ENCODE measurements at places on chromosomes 4 and X. TPM values are rescaled to one million over a fixed set of nuclear protein-coding genes. Genes with fewer than 3 reads are reported as not detected.
A peak's percentile ranks its signal among the peaks of the same experiment; 100 is the strongest.

GRCh38 chr4:140472156-140472555, 25.9 kb downstream of the MGAT4D start:
- H3K4me3 ChIP-seq: no peak overlapping the region
- H3K36me3 ChIP-seq: no peaks in the 10 kb centered on the region
- DNase-seq: no peak

DNA sequence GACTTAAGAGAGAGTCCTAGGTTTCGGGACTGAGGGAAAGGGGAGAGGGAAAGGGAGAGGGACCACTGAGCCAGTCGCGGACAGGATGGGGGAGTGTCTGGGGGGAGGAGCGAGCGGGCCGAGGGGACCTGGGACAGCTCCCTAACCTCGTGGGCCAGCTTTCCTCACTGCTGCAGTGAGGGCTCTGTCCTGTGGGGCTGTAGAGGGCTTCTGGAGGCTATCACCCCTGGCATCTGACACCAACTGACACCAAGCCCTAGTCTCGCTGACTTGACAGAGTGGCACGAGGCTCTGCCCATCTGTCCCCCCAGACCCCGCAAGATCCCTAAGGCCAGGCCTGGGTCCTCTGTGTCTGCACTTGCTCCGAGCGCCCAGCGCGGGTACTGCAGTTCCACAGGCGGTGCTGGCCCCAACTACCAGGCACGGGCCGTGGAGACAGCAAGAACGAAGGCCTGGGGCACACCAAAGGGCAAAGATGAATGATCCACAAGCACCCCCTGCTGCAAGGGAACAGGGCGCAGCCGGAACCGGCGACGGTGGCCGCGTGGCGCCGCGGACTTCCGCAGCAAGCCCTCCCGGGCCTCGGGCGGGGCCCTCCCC, 465 bp downstream of the HAUS7 start:
- H3K4me1 ChIP-seq: peaks cover 18% of the 10 kb centered on the region
- no peaks in the 10 kb centered on the region for H3K27me3 ChIP-seq
- H3K4me3 ChIP-seq: peak overlapping the region; percentile 69
- H3K27ac ChIP-seq: no peak overlapping the region

- H3K36me3 ChIP-seq: no peaks in the 10 kb centered on the region
- H3K4me3 ChIP-seq: no peak overlapping the region
- peaks cover 9% of the 10 kb centered on the region for H3K27me3 ChIP-seq
- H3K4me1 ChIP-seq: no peaks in the 10 kb centered on the region
- H3K27ac ChIP-seq: no peak overlapping the region
These were observed 500 bp downstream of the CDX4 start for GRCh38 chrX:73447311-73447794.

DNA sequence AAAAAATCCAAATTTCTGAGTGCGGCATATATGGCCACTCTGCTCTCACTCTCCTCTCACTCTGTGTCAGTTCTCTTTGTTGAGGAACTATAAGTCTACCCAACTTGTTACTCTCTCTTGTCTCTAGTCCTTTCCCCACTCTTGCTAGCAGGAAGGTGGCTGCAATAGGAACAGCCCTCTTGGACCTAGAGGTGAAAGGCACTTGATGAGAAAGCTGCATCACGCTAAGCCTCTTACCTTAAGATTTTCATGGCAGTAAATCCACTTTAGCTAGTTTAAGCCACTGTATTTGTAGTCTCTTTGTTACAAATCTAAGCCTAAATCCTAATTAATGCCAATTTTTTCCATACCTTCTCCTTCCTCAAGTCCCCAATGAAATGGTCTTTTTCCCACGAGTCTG, 189.9 kb downstream of the NKX6-1 start:
- H3K4me1 ChIP-seq: no peaks in the 10 kb centered on the region
- H3K27ac ChIP-seq: no peak overlapping the region
- no peak for DNase-seq
- no peak overlapping the region for H3K4me3 ChIP-seq
- no peaks in the 10 kb centered on the region for H3K27me3 ChIP-seq
- no peaks in the 10 kb centered on the region for H3K36me3 ChIP-seq

GRCh38 chrX:23287191-23287725, 47.4 kb upstream of the PTCHD1 start:
- H3K36me3 ChIP-seq: no peaks in the 10 kb centered on the region
- DNase-seq: no peak

DNA sequence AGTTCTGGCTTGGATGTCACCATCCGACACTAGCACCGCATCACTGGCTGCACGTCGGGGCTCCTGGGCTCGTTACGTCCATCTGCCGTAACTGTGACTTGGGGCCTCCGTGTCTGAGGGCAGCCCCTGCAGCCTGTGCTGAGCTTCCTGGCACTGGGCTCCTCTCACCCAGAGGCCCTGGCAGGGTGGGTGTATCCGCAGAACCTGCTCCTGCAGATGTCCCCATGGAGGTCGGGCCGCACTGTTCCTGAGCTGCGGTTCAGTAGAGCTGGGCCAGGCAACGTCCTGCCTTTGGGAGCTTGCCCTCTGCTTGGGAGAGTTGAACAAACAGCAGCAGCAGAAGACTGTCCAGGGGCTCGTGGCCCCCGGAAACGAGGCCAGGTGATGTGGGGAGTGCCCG, 71.4 kb downstream of the RGS12 start:
- H3K4me3 ChIP-seq: no peak overlapping the region
- DNase-seq: no peak
- H3K4me1 ChIP-seq: peaks cover 2% of the 10 kb centered on the region
- no peaks in the 10 kb centered on the region for H3K27me3 ChIP-seq
- H3K36me3 ChIP-seq: no peaks in the 10 kb centered on the region

DNA sequence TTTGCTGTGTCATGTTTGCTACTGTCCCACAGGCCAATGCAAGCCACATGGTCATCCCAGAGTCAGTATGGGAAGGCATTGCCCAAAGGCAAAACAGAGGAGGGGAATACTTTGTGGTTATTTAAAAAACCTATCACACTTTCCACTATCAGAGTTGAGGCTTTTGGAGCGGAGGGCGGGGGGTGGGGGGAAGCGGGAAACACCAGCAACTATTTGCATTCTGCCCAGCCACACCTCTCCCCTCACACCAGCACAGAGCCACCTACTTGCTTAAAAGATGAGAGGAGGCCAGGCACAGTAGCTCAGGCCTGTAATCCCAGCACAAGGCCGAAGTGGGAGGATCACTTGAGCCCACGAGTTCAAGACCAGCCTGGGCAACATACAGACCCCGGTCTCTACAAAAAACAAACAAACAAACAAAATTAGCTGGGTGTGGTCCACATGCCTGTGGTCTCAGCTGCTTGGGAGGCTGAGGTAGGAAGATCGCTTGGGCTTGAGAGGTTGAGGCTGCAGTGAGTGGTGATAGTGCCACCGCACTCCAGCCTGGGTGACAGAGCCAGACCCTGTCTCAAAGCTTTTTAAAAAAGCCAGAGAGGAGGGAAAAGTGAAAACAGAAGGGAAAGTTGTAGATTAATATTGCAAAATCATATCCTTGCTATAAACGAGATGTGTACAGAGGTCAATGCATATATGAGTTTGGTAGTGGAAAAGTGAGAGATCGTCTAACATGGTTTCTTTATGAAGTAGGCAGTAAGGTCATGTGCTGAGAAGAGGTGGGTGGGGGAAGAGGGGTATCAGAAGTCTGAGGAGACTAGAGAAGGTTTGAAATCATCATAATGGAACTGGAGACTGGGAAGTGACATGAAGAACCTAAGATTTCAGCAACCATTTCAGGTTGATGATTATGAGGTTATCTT, 1.9 kb upstream of the CHST7 start:
- no peaks in the 10 kb centered on the region for H3K27me3 ChIP-seq
- H3K36me3 ChIP-seq: no peaks in the 10 kb centered on the region
- peaks cover 35% of the 10 kb centered on the region for H3K4me1 ChIP-seq
- no peak overlapping the region for H3K27ac ChIP-seq
- DNase-seq: peak; percentile 29
- H3K4me3 ChIP-seq: no peak overlapping the region

DNA sequence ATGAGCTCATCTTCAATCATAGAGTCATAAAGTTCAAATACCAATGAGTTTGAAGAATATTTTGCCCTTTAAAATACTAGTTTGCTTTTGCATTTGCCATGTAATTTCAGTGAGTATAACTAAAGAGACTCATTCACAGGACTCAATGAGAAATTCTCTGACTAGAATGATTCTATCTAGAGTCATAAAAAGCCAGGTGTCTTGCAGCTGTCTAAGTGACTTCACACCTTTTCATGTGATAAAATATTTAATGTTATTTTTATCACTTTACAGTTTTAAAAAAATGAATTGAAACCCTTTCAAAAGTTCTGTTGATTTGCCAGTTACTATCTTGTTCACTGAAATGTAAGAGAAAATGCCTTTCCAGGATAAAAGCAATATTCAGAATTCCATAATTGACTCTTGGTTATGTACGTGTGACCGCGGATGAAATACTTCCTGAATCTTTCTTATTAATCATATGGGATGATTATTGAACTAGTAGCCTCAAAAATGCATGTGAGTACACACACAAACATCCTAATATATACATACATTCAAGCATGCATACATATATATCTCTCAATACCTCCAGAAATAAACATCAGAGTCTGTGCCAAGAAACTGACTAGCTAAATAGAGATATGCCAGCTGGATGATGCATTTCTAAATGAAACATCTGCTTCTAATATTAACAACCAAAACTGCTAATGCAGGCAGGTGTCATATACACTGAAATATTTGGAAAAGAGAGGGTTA, 87.0 kb downstream of the GABRB1 start:
- no peaks in the 10 kb centered on the region for H3K4me1 ChIP-seq
- no peak overlapping the region for H3K4me3 ChIP-seq
- H3K27me3 ChIP-seq: no peaks in the 10 kb centered on the region
- DNase-seq: no peak
- H3K27ac ChIP-seq: no peak overlapping the region

DNA sequence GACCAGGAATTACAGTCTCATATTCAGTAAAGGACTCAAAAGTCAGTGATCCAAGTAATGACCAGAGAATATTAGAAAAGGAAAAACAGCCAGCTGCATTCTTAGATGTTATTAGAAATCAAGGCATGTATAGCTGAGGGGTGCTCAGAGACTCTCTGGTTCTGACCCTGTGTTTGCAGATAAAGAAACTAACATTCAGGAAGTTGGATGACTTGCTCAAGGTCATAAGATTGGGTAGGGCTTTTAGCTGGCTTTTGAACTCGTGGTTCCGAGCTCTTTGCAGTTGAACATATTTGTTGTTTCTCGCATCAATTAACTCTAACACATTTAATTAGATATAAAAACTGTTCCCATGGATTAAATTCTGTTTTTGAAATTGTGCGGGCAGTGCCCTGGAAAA, 62.5 kb upstream of the ENPP6 start:
- no peak for DNase-seq
- peak overlapping the region; percentile 42 for H3K27ac ChIP-seq

- no peak overlapping the region for H3K27ac ChIP-seq
- no peaks in the 10 kb centered on the region for H3K4me1 ChIP-seq
- no peak overlapping the region for H3K4me3 ChIP-seq
- DNase-seq: no peak
These were observed 233.3 kb downstream of the USP46 start for GRCh38 chr4:52425751-52426326.

DNA sequence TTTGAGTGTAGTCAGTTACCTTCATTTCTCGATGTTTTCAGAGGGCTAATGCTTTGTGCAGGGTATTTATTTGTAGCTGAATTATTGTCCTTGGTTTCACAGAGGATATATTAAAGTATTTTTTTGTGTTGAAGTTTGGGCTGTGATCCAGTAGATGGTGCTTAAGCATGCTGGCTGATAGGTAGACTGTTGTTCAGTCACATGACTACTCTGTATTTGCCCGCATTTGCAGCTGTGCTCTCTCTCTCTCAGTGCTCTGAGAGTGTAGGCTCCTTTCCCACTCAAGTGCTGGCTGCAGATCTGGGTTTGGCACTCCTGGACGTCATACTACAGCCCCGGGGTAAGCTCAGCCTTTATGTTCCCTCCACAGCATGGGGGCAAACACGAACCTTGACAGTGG, 21.7 kb downstream of the RAB40AL start:
- no peak overlapping the region for H3K4me3 ChIP-seq
- no peak overlapping the region for H3K27ac ChIP-seq
- no peaks in the 10 kb centered on the region for H3K36me3 ChIP-seq
- H3K27me3 ChIP-seq: no peaks in the 10 kb centered on the region

DNA sequence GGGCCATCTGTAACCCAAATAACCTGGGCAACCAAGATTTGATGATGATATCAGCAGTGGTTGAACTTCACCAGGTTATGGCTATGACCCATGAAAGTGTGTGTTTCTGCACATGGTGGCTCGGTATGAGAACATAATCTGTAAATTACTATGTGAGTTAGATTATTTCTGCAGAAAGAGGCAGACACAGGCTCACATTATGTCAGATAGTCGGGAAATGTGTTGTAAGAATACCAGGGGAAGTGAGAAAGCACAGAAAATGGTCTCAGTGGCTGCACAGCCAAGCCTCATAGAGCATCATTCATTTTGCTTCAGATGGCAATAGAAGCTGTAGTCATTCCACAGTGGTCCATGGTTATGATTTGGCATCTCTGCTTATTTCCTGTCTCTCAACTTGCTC, 63.0 kb upstream of the RBPJ start:
- no peaks in the 10 kb centered on the region for H3K4me1 ChIP-seq
- peaks cover 4% of the 10 kb centered on the region for H3K27me3 ChIP-seq
- DNase-seq: no peak

GRCh38 chrX:11435568-11435967, 142.4 kb downstream of the AMELX start:
- H3K27me3 ChIP-seq: no peaks in the 10 kb centered on the region
- no peak for DNase-seq
- no peak overlapping the region for H3K27ac ChIP-seq
- no peak overlapping the region for H3K4me3 ChIP-seq

DNA sequence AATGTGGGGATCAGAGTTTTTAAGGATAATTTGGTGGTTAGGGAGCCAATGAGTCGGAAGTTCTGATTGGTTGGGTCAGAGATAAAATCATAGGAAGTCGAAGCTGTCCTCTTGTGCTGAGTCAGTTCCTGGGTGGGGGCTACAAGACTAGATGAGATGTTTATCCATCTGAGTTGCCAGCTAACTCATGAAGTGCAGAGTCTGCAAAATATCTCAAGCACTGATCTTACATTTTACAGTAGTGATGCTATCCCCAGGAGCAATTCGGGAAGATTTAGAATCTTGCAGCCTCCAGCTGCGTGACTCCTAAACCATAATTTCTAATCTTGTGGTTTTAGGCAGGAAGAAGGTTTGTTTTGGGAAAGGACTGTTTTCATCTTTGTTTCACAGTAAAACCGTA, 565.8 kb upstream of the SPANXN1 start:
- DNase-seq: no peak
- H3K4me1 ChIP-seq: no peaks in the 10 kb centered on the region
- no peaks in the 10 kb centered on the region for H3K36me3 ChIP-seq
- no peak overlapping the region for H3K4me3 ChIP-seq

- H3K27me3 ChIP-seq: no peaks in the 10 kb centered on the region
- H3K4me3 ChIP-seq: no peak overlapping the region
- H3K27ac ChIP-seq: no peak overlapping the region
- H3K4me1 ChIP-seq: peaks cover 19% of the 10 kb centered on the region
These were observed 759.2 kb downstream of the DMD start for GRCh38 chrX:32451954-32452695.

GRCh38 chrX:80578517-80579105, 158.4 kb downstream of the TENT5D start:
- no peaks in the 10 kb centered on the region for H3K4me1 ChIP-seq
- DNase-seq: peak; percentile 2
- H3K27ac ChIP-seq: no peak overlapping the region
- H3K4me3 ChIP-seq: no peak overlapping the region
- no peaks in the 10 kb centered on the region for H3K27me3 ChIP-seq
- H3K36me3 ChIP-seq: no peaks in the 10 kb centered on the region

FAM47E gene
- polyA plus RNA-seq: 0.15 TPM

SPP1 gene
- polyA plus RNA-seq: not detected

H2BW2 gene
- not detected for polyA plus RNA-seq

ENPEP gene
- not detected for polyA plus RNA-seq

ZGRF1 gene
- 4.6 TPM for polyA plus RNA-seq

MAGEC2 gene
- polyA plus RNA-seq: not detected

ADRA2C gene
- not detected for polyA plus RNA-seq

RAB33A gene
- polyA plus RNA-seq: 5.4 TPM

Measured in B cell (primary cell).